Fibroblast of the aortic adventitia (primary cell): ENCODE measurements at places on chromosomes 2 and 18. TPM values are rescaled to one million over a fixed set of nuclear protein-coding genes. Genes with fewer than 3 reads are reported as not detected.

- no peak for DNase-seq
Measured at GRCh38 chr18:8806100-8806797, 100.9 kb downstream of the MTCL1 start.

DNA sequence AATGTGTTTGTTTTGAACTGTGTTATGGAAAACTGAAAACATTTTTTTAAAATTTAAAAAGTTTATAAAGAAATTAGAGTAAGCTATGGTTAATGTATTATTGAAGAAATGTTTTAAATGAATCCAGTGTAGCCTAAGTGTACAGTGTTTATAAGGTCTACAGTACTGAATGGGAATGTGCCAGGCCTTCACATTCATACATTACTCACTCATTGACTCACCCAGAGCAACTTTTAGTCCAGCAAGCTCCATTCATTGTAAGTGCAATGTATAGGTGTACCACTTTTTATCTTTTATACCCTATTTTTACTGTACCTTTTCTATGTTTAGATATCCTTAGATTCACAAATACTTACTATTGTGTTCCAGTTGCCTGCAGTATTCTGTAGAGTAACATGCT is 215.1 kb upstream of the THUMPD2 start:
- peak; percentile 84 for DNase-seq

DNA sequence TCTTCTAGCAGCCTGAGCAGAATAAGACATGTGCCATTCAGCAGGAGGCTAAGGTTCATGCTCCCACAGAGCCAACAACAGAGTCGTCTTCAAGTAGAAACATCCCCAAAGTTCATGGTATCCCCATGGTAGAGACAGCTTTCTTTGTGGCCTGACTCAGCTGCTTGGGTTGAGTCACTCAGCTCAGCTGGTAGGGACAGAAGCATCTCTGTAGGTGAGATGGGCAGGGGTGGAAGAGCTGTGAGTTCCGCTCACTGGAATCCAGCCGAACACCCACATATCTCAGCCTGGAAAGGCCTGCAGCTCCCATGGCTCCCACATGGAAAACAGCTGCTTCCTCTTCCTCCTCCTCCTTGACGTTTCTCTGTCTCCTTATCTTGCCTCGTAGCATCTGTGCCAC is 792.7 kb downstream of the RNF144A start:
- DNase-seq = no peak

The CASP10 gene
- total RNA-seq = 4.8 and 9.1 TPM in 2 replicates

- DNase-seq = peak; percentile 47
Measured at GRCh38 chr2:201882353-201883090, 76.2 kb downstream of the CDK15 start.

- no peak for DNase-seq
Measured at GRCh38 chr2:178422097-178422496, 28.9 kb downstream of the PRKRA start.

DNA sequence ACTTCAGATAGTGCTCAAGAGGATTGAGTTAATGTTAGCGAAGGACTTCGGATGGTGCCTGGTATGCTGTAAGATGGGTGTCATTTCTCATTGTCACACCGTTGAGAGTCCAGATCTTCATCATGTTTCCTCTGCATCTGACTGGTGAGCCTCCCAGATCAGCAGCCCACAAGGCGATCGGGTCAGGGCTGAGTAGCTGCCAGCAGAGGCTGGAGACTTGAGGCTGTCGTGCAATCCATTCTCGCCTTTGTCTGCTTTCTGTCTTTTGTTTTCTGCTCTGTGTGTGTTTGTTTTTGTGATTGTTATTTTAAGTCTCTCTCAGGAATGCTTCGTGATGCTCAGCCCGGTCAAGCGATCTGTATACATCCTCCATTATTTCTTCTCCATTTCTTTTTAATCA is 95.8 kb downstream of the TGOLN2 start:
- no peak for DNase-seq

- peak; percentile 35 for DNase-seq
Measured at GRCh38 chr2:25314514-25315315, 27.0 kb downstream of the DNMT3A start.
